ENCODE measurements at places on chromosomes 2 and 18.

GRCh38 chr2:110789706-110790105, 57.3 kb downstream of the ACOXL start:
- no peak for DNase-seq

- DNase-seq = no peak
Observed at GRCh38 chr2:149042881-149043280, 4.4 kb downstream of the LYPD6B start.

DNA sequence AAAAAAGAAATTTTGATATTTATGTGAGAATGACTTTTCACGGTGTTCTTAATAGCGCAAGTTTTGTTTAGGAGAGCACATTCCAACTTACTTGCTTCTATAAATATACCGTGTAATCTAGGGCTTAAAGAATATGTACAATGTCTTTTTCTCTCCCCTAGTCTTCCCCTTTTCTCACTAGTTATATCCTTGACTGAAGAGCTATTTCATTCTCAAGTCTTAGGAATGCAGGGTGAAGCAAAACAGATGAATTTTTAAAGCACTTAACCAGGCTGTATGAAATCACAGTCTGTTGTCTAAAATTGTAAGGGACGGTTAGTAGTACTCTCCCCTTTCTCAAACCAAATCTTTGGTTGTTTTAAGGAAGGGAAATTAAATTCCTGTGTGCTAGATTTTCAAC, 29.6 kb upstream of the SLC30A6 start:
- no peak for DNase-seq

GRCh38 chr2:12778811-12779579, 62.3 kb downstream of the TRIB2 start:
- DNase-seq = no peak

DNA sequence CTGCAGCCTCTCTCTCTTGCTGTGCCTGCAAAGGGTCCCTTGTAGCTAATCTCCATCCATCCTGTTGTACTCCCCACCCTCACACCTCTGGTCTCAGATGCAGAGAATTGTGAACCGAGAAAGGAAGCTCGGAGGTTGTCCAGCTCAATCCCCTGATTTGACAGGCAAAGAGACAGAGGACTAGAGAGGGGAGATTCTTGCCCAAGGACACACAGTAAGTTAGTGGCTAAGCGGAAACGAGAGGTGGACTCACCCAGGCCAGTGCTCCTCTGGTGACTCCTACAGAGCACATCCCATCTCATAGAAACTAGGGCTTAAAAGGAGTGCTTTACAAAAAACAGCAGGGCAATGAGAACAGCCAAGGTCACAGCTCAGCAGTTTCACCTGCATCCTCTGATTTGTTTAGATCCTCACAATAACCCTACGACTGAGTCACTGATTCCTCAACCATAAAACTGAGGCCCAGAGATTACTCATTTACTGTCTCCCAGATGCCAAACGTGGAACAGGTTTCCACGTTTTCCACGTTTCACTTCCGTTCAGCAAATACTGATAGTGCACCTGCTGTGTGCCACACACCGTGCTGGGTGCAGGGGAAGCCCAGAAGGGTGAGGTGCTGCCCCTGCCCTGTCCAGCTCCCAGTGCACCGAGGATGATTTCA, 22.1 kb downstream of the EHD3 start:
- DNase-seq = no peak

Data from T-helper 2 cell treated with Interferon-gamma antibody and Interleukin-4, amounts not matched to agents 5 μg/mL and 100 μg/mL, for 36 hours (primary cell).